RWPE2 (cell line): ENCODE measurements at places on chromosomes 6 and 20.

DNA sequence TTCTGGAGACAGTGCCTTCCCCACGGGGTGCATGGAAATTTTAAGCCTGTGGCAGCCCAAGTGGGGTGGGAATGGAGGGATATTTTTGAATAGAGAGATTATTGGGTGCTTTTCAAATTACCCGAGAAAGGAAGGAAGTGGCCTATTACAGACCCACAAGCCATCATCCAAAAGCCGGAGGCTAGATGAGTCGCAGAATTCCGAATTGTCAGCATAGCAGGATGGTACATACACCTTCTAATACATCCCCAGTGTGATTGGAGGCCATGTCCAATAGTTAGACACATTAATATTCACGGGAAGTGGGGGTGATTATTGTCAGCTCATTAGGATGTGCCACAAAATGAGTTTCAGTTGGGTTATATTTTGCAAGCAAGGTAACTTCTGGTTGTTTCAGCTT lies 133.0 kb downstream of the FIG4 start:
- no peak for DNase-seq

- no peak for DNase-seq
Measured at GRCh38 chr20:39588148-39588757, 626.1 kb downstream of the DHX35 start.

- no peak for DNase-seq
Measured at GRCh38 chr6:72425003-72425681, 196.7 kb upstream of the KCNQ5 start.

GRCh38 chr6:144314003-144314485 lies 28.9 kb downstream of the UTRN start:
- no peak for DNase-seq

DNA sequence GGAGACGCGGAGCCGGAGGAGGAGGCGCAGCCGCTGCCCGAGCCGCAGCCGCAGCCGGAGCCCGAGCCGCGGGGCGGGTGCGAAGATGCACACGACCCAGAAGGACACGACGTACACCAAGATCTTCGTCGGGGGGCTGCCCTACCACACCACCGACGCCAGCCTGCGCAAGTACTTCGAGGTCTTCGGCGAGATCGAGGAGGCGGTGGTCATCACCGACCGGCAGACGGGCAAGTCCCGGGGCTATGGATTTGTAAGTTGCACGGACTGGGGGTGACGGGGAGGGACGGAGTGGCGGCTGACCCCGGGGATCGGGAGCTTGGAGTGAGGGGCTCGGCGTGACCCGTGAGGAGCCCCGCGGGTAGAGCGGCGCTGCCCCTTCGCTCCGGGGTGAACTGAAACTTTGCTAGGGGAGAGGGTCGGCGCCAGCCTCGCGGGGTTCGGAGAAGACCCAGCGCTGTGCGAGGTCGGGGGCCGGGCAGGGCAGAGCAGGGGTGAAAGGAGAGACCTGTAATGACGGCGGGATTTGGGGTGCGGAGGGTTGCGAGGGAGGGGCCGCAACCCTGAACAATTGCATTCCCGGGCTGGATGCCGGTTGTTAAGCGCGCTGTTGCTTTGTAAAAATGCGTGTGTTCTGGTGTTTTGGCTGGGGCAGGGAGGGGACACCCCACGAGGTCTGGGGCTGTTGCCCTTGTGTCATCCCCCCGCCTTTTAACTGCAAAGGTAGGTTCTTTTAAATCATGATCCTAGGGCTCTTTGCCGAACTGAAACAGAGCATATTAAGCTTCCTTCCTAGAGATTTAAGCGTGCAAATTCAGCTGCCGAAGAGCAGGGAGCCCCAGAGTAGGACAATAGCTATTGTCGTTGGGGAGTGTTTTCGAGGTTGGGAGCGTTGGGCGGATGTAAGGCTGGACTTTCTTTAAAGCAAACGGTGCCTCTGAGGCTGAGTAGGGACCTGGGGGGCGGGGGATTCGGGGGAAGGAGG lies 628 bp downstream of the RBM24 start:
- DNase-seq, result no peak

DNA sequence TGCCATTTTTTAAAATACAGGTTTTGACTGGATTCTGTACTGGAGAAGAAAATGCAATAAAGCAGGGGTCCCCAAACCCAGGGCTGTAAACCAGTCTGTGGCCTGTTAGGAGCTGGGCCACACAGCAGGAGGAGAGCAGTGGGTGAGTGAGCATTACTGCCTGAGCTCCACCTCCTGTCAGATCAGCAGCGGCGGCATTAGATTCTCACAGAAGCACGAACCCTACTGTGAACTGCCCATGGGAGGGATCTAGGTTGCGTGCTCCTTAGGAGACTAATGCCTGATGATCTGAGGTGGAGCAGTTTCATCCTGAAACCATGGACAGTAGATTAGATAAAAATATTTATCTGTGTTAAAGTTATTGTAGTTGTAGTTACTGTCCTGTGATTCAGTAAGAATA lies 21.1 kb upstream of the FBXO9 start:
- no peak for DNase-seq

DNA sequence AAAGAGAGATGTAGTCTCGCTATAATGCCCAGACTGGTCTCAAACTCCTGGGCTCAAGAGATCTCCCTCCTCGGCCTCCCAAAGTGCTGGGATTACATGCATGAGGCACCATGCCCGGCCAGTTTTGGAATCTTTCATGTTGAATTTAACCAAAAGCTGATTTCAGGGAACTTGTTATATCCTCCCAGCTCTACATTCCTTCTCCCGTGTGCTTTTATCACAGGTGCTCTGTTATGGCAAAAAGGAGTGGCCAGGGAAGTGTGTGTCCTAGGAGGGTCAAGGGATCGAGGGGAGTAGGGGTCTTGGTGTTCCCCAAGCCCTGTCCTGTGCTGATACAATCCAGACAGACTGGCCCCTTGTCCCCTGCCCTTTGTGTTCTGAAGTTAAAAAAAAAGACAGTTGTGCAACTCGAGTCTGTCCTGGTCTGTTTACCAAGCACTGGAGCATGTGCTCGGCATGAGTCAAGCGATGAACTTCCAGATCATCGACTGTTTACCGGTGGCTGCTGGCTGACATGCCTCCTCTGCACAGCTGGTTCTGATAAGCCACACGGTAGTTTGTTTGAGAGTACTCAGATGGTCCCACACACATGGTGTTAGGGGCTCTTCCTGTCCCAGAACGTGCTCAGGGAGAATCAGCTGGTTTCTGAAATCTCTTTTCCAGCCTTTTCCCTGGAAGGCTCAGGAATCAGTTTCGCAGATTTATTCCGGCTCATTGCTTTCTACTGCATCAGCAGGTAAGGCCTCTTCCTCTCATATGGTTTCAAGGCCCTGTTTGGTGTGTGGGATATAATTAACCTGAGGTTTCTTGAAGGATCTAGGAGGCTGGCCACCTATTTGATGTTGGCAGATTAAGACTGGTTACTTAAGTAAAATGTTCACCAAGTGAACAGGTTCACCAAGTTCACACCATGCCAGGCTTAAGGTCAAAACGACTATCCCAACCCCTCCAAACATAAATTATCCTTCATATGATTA lies 52.6 kb upstream of the NAA20 start:
- no peak for DNase-seq

GRCh38 chr6:75273009-75273408 lies 11.6 kb downstream of the TMEM30A start:
- DNase-seq, result no peak

DNA sequence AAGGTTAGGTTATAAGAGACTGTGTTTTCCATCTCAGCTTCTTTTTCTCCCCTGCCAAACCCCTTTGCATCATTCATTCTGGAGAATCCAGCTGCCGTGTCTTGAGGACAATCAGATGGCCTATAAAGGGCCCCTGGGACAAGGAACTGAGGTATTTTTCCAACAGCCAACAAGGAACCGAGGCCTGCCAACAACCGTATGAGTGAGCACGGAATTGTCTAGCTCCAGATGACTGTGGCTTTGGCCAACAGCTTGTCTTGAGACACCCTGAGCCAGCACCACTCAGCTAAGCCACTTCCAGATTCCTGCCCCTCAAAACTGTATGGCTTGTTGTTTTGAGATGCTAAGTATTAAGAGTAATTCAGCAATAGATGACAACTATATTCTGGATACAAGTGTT lies 433.7 kb upstream of the HSF2 start:
- no peak for DNase-seq

- no peak for DNase-seq
Measured at GRCh38 chr6:90537027-90537426, 49.8 kb downstream of the MAP3K7 start.

DNA sequence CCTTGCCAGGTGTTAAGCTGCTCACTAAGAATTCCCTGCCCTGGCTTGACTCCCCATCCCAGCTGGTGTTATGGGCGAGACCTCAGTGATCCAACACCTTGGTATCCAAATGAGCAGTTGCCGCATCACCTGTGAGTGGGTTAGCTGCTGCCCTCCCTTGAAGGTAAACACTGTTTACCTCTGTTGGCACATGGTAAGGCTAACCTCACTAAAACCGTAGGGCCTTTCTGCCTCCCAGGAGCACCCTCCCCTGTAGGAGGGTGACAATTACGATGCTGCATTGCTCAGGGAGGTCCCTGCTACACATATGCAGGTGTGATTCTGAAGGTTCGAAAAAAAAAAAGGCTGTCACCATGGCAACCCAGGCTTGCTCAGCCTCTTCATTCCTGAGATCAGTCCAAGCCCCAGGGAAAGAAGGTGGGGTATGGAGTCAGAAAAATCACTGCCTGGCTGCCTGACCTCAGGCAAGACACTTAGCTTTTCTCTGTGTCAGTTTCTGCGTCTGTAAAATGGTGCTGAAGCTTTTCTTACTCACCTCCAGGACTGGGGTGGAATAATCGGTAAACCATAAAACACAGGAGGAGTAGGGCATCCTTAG lies 19.5 kb downstream of the PNPLA1 start:
- no peak for DNase-seq

GRCh38 chr20:8424010-8424409 lies 291.9 kb downstream of the PLCB1 start:
- no peak for DNase-seq

GRCh38 chr6:25013246-25013645 lies 77.5 kb upstream of the RIPOR2 start:
- DNase-seq, result no peak

DNA sequence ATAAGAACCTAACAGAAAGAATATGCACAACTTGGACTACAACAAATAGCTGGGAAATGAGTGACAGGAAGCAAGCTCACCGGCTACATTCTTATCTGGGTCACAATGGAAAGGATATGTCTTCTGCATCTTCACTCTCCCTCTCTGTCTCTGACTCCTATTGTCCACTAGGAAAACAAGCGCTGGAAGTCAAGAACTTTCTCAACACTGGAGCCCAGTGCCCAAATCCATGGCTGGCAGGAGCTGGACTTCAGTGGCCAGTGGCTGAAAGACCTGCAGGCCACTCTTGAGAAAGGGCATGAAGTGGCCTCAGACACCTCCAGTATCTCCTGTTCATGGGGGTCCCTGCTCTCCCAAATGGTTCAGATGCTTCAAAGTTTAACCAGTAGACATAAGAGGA lies 62.0 kb downstream of the FAM50B start:
- no peak for DNase-seq

DNA sequence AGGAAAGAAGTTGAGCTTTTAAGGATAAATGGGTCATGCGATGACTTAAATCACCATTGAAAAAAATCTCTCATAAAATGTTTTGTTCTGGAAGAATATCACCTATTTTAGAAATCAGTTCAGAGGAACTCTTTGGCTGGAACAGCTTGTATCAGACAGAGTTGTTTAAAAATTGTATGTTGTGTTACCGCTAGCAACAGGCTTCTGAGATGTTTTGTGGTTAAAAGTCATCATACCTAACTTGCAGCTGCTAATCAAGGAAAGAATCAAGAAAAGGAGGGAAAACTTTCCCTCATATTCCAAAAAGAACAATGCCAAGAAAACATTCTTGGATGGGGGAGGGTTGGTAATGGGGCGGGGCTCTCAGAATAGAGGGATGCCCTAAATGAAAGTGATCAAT lies 220.7 kb upstream of the CITED2 start:
- no peak for DNase-seq

DNA sequence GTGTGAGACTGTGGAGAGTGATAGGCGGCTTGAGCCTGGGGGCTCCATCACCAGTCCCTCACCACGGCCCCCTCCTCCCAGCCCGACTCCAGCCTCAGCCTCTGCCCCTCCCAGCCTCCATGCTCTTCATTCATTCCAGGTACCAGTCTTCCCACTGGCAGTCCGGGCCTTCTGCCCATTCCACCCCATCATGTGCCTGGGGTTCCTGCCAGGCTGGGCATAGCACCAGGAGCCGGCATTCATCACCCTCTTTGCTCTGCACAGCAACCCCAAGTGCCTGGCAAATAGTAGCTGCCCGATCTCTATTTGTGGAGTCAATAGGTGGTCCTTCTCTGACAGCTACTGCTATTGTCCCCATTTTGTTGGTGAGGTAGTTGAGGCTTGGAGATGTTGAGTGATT lies 39.6 kb upstream of the GTSF1L start:
- DNase-seq, result no peak

GRCh38 chr6:73722318-73723060 lies 26.5 kb downstream of the CD109 start:
- DNase-seq, result no peak

- DNase-seq, result no peak
Measured at GRCh38 chr6:42387336-42387735, 64.4 kb downstream of the TRERF1 start.

- DNase-seq, result no peak
Measured at GRCh38 chr6:35044145-35044745, 96.9 kb downstream of the TCP11 start.

GRCh38 chr6:147624946-147625515 lies 116.5 kb downstream of the SAMD5 start:
- no peak for DNase-seq

DNA sequence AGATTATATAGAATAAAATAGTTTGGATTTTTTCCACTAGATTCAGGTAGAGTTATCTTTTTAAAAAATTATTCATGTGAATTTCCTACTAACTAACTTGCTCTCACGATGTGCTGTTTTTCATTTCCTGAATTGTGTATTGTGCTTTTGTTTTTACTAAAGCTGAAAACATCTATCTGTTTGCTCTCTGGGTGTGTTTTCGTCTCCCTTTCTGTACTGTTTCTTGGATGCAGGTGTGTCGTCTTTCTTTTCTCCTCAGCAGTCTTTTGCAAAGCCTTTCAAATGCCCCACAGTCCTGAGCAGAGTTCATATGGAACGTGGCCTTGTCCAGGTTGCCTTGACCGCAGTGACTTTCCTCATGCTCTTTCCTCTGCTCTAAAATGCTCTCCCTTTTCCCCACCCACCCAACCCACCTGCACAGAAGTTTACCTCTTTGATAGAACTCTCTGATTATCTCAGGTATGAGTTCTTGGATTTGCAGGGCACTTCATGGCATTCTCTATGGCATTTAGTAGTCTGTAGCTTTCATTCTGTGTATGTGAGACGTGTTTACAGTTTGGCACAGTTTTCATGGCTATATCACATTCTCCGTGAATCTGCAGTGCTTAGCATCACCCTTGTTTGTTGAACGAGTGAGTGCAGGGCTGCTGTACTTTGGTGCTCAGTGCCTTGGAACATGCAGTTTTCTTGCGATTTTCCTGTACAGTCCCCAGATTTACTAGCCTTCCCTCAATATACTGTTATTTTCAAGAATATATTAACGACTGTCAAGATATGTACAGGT lies 77.1 kb downstream of the FARS2 start:
- DNase-seq, result no peak

- no peak for DNase-seq
Measured at GRCh38 chr20:61115364-61116065, 136.5 kb upstream of the CDH4 start.

- no peak for DNase-seq
Measured at GRCh38 chr20:11044561-11044960, 370.8 kb upstream of the JAG1 start.
